ENCODE measurements at places on chromosomes 7 and 10. TPM values are rescaled to one million over a fixed set of nuclear protein-coding genes. Genes with fewer than 3 reads are reported as not detected.

Gene POR
- total RNA-seq, result 33.2 TPM

DNA sequence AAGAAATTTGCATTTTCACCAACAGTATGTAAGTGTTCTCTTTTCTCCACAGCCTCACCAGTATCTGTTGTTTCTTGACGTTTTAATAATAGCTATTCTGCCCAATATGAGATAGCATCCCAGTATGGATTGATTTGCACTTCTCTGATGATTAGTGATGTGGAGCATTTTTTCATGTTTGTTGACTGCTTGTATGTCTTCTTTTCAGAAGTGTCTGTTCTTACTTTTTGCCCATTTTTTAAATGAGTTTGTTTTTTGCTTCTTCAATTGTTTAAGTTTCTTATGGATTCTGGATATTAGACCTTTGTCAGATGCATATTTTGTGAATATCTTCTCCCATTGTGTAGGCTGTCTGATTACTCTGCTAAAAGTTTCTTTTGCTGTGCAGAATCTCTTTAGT, 12.2 kb upstream of the TPK1 start:
- no peak for DNase-seq

DNA sequence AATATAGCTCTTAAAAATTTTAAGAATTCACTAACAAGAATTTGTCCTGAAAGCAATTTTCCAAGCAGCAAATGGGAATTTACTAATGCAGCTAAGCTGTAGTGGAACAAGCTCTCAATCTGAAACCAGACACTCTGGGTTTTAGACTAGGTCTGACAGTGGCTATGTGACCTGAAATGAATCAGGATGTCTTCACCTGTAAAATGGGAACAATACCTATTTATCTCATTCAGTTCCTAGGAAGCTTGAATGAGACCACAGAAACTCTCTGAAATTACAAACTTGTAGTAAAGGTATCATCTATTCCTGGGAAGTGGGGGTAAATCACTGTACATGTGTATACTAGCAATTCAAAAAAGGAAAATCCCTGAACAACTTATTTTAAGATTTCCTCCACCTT, 1.2 kb downstream of the DNAJC2 start:
- no peak for DNase-seq

DNA sequence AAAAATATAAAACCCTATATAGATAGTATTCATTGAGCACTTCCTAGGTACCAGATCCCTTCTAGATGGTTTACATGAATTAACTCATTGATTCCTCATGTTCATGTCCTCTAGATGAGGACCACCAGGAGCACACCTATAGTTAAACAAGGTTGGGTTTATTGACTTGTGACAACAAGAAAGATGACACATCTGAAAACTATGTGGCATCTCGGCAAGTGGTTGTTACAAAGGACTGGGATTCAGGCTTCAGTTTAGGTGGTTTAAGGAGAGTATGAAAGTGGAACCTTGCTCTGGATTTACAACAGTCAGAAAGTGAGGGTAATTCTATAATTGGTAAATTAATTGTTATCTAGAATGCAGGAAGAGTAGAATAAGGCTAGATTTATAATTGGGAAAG, 99.0 kb upstream of the PHF14 start:
- no peak for DNase-seq

All from muscle of leg (tissue), 16 donors.